ENCODE measurements at places on chromosomes 7 and 10.
A peak's percentile ranks its signal among the peaks of the same experiment; 100 is the strongest.

GRCh38 chr10:21524526-21525366, 736 bp downstream of the SKIDA1 start:
- no peak for DNase-seq

- DNase-seq, result no peak
These were observed 192.1 kb downstream of the DNAJB6 start for GRCh38 chr7:157528785-157529341.

- DNase-seq, result no peak
These were observed 7.0 kb downstream of the AQP1 start for GRCh38 chr7:30918676-30919075.

- no peak for DNase-seq
These were observed 20.7 kb downstream of the LRRC4 start for GRCh38 chr7:128010391-128011127.

- DNase-seq, result no peak
These were observed 132.0 kb downstream of the PRKAG2 start for GRCh38 chr7:151744656-151745638.

DNA sequence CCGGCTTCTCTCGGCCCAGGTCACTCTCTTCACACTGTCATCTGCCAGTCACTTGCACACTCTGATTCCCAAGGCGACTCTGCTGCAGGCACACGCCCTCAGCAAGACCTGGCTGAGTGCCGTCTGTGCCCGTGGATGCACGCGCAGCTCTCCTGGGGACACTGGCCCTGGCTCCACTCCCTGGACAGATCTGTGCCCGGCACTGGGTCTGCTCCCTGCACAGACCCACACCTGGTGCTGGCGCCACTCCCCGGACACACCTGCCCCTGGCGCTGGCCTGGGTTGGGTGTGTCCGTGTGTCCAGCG, 133.2 kb downstream of the DNAJB6 start:
- no peak for DNase-seq

DNA sequence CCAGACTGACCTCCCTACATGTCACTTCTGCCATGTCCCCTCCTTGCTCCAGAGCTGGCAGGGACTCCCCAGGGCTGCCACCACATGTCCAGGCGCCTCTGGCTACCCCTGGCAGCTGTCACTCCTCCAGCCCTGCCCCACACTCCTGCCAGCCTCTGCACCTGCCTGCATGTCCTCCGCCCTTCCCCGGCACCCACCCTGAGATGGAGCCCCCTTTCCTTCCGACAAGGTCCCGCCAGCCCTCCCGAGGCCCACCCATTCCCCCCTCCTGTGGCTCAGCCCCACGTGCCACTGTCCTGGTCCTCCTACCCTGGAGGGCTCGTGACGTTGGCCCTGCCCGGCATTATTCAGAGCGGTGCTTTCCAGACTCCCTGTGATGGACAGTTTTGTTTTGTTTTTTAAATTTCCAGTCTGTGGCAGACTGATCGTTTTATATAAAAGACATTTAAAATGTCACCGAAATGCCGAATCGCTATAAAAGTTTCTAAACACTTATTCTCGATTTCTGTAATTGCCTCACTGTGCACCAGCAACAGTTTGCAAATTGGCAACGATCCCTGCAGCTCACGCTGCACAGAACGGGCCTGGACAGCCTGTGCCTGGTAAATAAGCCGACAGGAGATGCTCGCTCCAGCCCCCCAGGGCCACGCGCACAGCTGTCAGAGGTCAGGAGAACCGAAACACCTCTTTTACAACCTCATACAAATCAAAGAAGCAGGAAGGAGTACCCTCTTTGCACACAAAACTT, 111.1 kb upstream of the SH2B2 start:
- no peak for DNase-seq

DNA sequence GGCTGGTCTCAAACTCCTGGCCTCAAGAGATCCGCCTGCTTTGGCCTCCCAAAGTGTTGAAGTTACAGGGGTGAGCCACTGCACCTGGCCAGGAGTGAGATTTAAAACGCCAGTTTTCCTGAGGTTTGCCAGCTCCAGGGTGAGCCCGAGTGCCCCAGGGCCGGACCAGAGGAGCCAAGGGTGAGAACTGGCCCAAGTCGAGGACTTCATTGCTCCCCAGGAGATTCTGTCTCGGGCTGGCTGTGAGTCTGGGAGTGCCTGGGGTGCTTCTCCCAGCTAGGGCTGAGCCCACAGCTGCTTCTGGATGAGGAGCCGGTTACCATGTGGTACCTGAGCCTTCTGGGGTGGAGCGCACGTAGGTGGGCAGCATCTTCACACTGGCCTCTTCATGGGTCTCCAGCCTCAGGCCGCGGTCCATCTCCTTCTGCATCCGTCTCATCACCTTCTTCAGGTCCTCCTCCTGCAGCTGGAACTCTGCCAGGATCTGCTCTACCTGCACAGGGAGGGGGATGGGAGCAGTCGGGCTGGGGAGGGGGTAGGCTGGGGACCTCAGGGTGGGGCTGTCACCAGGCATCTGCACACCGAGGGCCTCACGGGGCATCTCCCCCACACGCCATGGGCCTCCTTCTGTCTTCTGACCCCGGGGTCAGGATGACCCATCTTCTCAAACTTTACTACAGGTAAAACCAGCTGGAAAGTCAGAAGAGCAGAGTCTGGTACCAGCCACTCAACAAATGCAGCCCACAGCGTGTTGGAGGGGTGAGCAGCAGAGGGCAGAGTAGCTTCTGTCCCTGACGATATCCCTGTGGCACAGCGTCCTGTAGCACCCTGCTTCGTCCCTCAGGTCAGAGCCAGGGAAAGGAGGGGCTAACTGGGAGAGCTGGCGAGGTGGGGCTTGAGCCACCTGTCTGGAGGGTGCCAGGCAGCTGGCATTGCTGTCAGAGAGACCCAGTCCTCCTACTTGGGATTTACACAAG, 12.1 kb upstream of the MYL7 start:
- no peak for DNase-seq

- DNase-seq, result peak; percentile 24
These were observed 498 bp downstream of the NDST2 start for GRCh38 chr10:73810735-73811465.

DNA sequence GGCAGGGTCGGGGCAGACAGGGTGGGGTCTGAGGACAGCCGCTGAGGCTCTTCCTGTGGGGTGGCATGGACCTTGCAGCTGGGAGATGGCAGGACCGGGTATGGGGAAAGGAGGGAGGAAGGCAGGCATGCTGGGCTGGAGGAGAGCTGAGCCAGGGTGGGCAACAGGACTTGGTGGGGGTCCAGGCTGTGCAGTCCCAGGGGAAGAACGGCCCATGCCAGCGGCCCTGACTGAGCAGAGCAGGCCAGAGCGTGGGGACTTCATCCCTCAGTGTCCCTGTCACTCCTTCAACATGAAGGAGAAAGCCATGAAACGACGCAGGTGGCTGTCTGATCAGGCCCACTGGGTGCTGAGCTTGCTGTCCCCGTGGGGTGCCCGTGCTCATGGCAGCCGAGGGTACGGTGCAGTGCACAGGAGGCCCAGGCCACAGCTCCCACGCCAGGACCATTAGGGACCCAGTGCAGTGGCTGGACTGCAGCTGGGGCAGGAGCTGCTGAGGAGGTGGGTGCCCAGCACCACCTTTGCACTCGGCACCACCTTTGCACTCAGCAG, 519.6 kb downstream of the PTPRN2 start:
- DNase-seq, result no peak

- DNase-seq, result no peak
These were observed 109.9 kb downstream of the JCAD start for GRCh38 chr10:29949411-29950011.

- no peak for DNase-seq
These were observed 148.5 kb downstream of the POLR1F start for GRCh38 chr7:19560111-19560883.

GRCh38 chr10:132096863-132097478, 31.2 kb downstream of the JAKMIP3 start:
- DNase-seq, result no peak

GRCh38 chr10:76117949-76118348, 686.5 kb downstream of the LRMDA start:
- DNase-seq, result no peak

DNA sequence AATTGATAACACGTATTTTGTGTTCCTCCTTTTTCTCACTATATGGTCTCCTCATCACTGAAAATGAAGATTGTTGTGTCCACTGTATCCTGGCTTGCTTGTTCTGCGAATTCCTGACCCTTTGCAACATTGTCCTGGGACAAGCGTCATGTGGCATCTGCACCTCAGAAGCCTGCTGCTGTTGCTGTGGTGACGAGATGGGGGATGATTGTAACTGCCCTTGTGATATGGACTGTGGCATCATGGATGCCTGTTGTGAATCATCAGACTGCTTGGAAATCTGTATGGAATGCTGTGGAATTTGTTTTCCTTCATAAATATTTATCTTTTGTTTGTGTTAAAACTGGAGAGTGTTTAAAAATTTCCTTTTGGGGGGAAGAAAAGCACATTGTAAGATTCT, 93.7 kb downstream of the MDFIC start:
- DNase-seq, result no peak

DNA sequence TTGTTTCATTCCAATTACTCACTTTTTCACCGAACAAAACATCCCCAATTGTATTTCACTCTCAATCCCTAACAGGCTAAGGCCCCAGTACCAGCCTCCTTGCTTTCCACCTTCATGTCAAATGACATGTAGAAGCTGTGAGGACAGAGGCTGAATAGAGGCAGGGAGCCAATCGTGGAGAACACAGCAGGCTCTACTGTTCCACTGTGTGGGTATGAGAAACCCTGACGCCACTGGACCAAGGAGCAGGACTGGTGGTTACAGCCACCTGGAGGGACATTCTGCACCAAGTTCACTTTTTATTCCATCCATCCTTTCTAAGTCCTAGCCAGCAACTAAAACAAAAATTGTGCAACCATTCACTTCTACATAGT, 502.8 kb downstream of the SORCS1 start:
- no peak for DNase-seq

GRCh38 chr10:78552261-78552811, 516.4 kb upstream of the ZMIZ1 start:
- no peak for DNase-seq
